Right atrium auricular region (tissue), 2 donors: ENCODE measurements at places on chromosomes 13 and 19. TPM values are rescaled to one million over a fixed set of nuclear protein-coding genes. Genes with fewer than 3 reads are reported as not detected.

- H3K4me3 ChIP-seq, result no peak overlapping the region
- DNase-seq, result no peak
- H3K36me3 ChIP-seq, result peaks cover 60% of the 10 kb centered on the region
These were observed 8.4 kb downstream of the AP1M1 start for GRCh38 chr19:16206046-16206605.

DNA sequence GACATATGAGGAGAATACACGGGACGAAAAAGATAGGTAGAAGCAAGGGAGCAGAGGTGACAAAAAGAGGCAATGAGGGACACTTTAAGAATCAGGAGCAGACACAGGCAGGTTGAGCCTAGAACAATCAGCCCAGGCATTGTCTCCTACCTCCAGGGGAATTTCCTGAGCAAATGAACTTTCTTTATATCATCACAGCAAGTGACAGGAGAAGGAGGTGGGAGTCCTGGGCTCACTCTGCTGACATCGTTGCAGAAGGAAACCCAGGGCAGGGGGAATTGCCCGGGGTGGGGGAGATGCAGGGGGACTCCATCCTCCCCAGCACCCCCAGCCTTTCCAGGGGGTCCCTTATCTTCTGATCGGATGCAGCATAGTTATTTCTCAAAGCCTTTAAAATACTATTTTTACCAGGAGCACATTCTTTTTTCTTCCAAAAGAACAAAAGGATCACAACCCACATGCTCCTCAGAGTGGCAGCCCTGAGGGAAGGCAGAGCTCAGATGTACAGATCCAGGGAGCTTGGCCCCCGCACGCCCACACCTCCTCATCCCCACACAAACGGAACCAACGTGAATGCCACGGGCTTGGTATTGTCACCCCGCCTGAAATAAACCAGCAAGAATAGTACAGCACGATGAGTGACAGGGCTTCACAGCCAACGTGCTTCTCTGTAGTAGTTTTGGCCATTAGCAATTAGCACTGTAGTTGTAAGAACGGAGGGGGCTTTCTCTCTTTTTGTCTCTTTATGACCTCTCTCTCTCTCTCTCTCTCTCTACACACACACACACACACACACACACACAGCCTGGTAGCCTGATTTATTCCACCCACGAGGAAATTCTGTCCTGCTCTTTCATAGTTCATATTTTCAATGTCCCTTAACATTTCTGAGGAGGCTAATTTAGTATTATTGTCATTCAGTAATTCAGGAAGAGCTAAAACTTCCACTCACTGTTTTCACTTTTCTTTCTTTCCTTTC lies 169.5 kb upstream of the UBL3 start:
- H3K4me3 ChIP-seq, result no peak overlapping the region
- DNase-seq, result no peak
- no peak overlapping the region for H3K27ac ChIP-seq
- H3K27me3 ChIP-seq, result no peaks in the 10 kb centered on the region

Gene LPAR6
- total RNA-seq, result 6.1 TPM

- no peak overlapping the region for H3K27ac ChIP-seq
- H3K36me3 ChIP-seq, result no peaks in the 10 kb centered on the region
- H3K4me1 ChIP-seq, result no peaks in the 10 kb centered on the region
- DNase-seq, result no peak
These were observed 1525.4 kb downstream of the SLITRK1 start for GRCh38 chr13:82356667-82357410.

Gene LHB
- total RNA-seq, result not detected

Gene ZNF358
- total RNA-seq, result 119 TPM

Gene NOVA2
- total RNA-seq, result 3.9 TPM

DNA sequence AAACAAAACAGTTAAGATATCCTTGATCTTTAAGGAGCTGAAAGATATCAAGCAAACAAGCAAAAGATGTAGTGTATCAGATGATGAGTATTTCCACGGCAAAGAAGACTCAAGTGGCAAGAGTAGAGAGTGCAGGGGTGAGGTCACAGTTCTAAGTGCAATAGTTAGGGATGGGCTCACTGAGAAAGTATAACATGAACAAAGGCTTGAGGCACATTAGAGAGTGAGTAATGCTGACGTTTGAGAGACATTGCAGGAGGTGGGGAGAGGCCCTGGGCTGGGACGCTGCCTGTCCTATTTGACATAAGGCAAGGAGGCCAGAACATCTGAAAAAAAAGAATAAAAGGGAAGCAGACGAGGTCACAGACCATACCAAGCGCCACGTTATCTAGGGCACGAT lies 1.4 kb downstream of the DUXA start:
- no peak overlapping the region for H3K27ac ChIP-seq
- no peak for DNase-seq
- no peaks in the 10 kb centered on the region for H3K27me3 ChIP-seq
- H3K36me3 ChIP-seq, result no peaks in the 10 kb centered on the region
- H3K4me3 ChIP-seq, result no peak overlapping the region
- no peaks in the 10 kb centered on the region for H3K4me1 ChIP-seq

DNA sequence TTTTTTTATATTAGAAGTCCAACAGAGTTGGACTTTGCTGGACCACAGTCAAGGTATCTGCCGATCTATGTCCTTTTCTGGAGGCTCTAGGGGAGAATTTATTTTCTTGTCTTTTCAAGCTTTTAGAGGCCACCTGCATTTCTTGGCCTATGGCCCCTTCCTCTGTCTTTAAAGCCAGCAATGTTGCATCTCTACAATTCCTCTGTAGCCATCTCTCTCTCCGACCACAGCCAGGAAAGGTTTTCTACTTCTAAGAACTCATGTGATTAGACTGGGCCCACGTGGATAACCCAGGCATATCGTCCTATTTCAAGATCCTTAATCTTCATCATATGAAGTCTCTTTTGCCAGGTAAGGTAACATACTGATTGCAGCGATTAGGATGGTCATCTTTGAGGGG lies 43.5 kb upstream of the RGCC start:
- H3K27ac ChIP-seq, result no peak overlapping the region
- H3K27me3 ChIP-seq, result no peaks in the 10 kb centered on the region
- DNase-seq, result no peak
- H3K4me3 ChIP-seq, result no peak overlapping the region

GRCh38 chr13:23586336-23586735 lies 16.1 kb downstream of the TNFRSF19 start:
- H3K4me1 ChIP-seq, result no peaks in the 10 kb centered on the region
- no peaks in the 10 kb centered on the region for H3K36me3 ChIP-seq
- H3K4me3 ChIP-seq, result no peak overlapping the region
- H3K27ac ChIP-seq, result peak overlapping the region; percentile 37

DNA sequence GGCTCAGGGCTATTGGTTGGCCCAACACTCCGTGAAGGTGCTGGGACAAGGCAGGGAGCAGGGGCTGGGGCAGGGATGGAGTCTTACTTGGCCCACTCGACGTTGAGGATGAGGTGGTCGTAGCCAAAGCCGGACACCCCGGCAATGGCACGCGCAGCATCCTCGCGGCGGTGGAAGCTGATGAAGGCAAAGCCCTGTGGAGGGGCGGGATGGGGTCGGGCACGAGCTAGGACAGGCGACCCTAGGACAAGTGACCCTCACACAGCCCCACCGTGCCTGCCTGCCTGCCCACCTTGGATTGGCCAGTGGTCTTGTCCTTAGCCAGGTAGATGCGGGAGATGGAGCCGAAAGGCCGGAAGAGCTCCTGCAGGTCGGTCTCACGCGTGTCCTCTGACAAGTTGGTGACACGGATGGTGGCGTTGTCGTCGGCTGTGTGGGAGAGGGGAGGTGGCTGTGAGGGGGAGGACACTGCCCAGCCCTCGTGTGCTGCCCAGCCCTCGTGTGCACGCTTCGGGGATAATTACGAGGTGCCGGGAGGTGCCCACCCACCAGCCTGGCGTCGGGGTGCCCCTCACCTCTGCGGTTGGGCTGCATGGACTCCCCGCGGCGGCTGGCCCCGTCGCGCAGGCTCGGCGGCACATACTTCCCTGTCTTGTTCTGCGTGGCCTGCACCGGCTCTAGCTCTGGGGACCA lies 4.0 kb downstream of the P2RY11 start:
- no peaks in the 10 kb centered on the region for H3K27me3 ChIP-seq
- no peak overlapping the region for H3K27ac ChIP-seq
- H3K4me3 ChIP-seq, result no peak overlapping the region
- DNase-seq, result no peak

- peak; percentile 68 for DNase-seq
- no peaks in the 10 kb centered on the region for H3K36me3 ChIP-seq
- no peaks in the 10 kb centered on the region for H3K4me1 ChIP-seq
- H3K27me3 ChIP-seq, result no peaks in the 10 kb centered on the region
These were observed 53.7 kb downstream of the RASA3 start for GRCh38 chr13:114078461-114079451.

Gene ABHD8
- 11.8 TPM for total RNA-seq

Gene SIGLEC12
- total RNA-seq, result not detected

Gene MYO1F
- total RNA-seq, result 4.4 TPM

DNA sequence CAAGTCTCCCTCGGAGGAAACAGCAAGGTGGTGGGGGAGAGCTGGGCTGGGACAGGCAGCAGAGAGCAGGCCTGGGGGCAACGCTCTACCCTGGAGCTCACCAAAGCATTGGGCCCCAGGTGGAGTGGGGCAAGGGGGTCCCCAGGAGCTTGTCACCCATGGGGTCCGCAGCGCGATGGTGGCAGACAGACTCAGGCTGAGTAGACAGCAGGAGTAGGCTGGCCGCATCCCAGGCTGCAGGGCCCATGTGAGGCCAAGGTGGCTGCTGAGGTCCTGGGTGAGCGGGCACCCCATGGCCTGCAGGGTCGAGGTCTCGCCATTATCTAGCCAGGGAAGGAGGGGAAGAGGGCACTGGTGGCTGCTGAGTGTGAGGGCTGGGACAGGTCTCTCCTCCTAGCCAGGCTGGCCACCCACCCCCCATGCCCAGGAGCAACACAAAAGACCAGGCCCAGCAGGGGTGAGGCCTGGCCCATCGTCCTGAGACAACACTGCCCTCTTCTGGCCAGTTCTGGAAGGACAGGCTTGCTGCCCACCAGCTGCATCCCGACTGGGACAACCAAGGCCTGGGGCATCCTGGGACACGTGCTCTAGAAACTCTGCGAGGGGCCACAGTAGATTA lies 33.1 kb downstream of the CEBPG start:
- H3K4me3 ChIP-seq, result no peak overlapping the region
- peak; percentile 78 for DNase-seq
- no peaks in the 10 kb centered on the region for H3K27me3 ChIP-seq
- no peak overlapping the region for H3K27ac ChIP-seq
- no peaks in the 10 kb centered on the region for H3K36me3 ChIP-seq
- H3K4me1 ChIP-seq, result no peaks in the 10 kb centered on the region

Gene SIGLEC5
- not detected for total RNA-seq

- no peaks in the 10 kb centered on the region for H3K27me3 ChIP-seq
- H3K4me3 ChIP-seq, result no peak overlapping the region
- H3K27ac ChIP-seq, result no peak overlapping the region
- H3K36me3 ChIP-seq, result no peaks in the 10 kb centered on the region
- H3K4me1 ChIP-seq, result no peaks in the 10 kb centered on the region
These were observed 27.5 kb upstream of the SHKBP1 start for GRCh38 chr19:40549007-40549708.

DNA sequence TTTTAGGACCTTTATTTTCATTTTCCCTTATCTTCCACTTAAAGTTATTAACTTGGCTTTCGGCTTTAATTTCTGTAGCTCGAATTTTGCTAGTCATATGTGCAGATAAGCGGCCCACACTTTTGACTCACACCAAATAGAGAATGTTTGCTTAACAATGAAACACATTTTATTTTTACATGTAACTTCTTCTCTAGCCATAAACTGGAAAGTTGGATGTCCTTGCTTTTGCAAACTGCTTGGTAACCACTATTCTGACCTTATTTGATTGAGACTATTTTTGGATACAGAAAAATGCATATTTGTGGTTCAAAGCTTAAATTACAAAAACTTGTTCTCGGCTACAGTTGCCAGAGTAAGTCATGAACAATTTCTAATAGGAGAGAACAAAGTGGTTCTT lies 600.0 kb downstream of the KCTD12 start:
- no peaks in the 10 kb centered on the region for H3K36me3 ChIP-seq
- no peak overlapping the region for H3K27ac ChIP-seq
- H3K27me3 ChIP-seq, result no peaks in the 10 kb centered on the region
- DNase-seq, result no peak

Gene TUBA3C
- not detected for total RNA-seq

- no peak for DNase-seq
- H3K4me1 ChIP-seq, result peaks cover 11% of the 10 kb centered on the region
- H3K27me3 ChIP-seq, result no peaks in the 10 kb centered on the region
- H3K27ac ChIP-seq, result peak overlapping the region; percentile 22
- H3K4me3 ChIP-seq, result no peak overlapping the region
These were observed 209.0 kb downstream of the VWA8 start for GRCh38 chr13:41751734-41752445.

Gene EFNA2
- not detected for total RNA-seq

DNA sequence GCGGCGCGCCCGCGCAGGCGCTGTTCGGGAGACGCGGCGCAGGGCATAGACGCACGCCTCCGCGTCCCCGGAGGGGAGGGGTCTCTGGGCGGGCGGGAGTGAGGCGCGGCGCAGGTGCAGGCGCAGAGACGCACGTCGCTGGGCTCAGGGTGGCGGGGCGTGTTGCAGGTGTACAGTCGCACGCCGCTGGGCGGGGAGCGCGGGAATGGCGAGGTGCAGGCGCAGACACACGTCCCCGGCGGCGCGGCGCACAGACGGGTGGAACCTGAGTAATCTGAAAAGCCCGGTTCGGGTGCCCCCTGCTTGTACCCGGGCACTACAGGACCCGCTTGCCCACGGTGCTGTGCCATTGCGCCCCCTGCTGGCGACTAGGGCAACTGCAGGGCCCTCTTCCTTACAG lies 44.7 kb downstream of the PLPP2 start:
- no peak overlapping the region for H3K4me3 ChIP-seq
- H3K4me1 ChIP-seq, result no peaks in the 10 kb centered on the region
- no peak for DNase-seq
- H3K27me3 ChIP-seq, result no peaks in the 10 kb centered on the region

DNA sequence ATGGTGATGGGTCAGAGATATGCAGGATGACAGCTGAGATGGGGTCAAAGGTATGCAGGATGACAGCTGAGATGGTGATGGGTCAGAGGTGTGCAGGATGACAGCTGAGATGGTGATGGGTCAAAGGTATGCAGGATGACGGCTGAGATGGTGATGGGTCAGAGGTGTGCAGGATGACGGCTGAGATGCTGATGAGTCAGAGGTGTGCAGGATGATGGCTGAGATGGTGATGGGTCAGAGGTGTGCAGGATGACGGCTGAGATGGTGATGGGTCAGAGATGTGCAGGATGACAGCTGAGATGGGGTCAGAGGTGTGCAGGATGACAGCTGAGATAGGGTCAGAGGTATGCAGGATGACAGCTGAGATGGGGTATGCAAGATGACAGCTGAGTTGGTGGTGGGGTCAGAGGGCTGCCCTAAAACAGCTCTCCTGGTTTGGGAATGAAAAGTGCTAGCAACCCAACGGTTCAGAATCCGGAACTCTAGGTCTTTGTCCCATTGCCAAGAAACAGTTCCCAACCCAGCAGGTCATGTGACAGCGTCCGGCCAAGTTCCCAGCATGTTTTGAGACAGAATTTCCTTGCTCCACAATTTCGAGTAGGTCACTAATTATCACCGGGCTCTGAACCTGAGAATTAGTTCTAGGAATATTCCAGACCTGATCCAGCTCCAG lies 3.2 kb downstream of the SELENOW start:
- peaks cover 56% of the 10 kb centered on the region for H3K36me3 ChIP-seq
- no peaks in the 10 kb centered on the region for H3K27me3 ChIP-seq
- DNase-seq, result peak; percentile 82
- no peak overlapping the region for H3K4me3 ChIP-seq

Gene ALDH16A1
- total RNA-seq, result 9.5 TPM

GRCh38 chr13:112892426-112893206 lies 76.4 kb upstream of the MCF2L start:
- no peak for DNase-seq
- H3K36me3 ChIP-seq, result no peaks in the 10 kb centered on the region
- no peaks in the 10 kb centered on the region for H3K27me3 ChIP-seq
- peaks cover 31% of the 10 kb centered on the region for H3K4me1 ChIP-seq
- no peak overlapping the region for H3K27ac ChIP-seq
- no peak overlapping the region for H3K4me3 ChIP-seq
